ENCODE measurements at places on chromosomes 5 and 9. TPM values are rescaled to one million over a fixed set of nuclear protein-coding genes. Genes with fewer than 3 reads are reported as not detected.

Gene PCDHB7
- not detected for total RNA-seq

DNA sequence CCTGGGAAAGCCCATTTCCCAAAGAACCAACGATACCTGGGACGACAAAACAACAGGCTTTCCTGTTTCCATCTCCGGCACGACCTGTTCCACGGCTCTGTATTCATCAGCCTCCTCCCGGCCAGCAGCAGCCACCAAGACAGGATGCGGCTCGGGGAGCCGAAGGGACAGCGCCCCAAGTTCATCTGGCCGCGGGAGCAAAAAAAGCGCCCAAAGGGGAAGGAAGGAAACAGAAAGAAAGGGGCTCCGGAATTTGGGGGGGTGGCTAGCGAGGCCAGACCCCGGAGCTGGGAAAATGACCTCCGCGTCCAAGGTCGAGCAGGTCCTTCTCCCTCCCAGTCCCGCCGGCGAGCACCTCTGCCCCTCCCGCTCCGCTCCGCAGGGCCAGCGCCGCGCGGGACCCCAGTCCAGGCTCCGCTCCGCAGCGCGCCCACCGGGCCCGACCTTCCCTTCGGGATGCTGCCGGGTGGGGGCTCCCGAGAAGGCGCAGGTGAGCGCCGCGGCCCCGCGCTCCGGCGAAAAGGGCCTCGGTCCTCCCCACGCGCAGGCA is 608 bp downstream of the ELOVL7 start:
- peaks cover 47% of the 10 kb centered on the region for H3K27me3 ChIP-seq
- no peaks in the 10 kb centered on the region for H3K36me3 ChIP-seq
- H3K4me3 ChIP-seq = peak overlapping the region; percentile 72
- H3K27ac ChIP-seq = no peak overlapping the region

- no peak overlapping the region for H3K27ac ChIP-seq
- no peaks in the 10 kb centered on the region for H3K4me1 ChIP-seq
- no peaks in the 10 kb centered on the region for H3K27me3 ChIP-seq
- no peak overlapping the region for H3K4me3 ChIP-seq
Observed at GRCh38 chr9:129391221-129391661, 213.2 kb upstream of the IER5L start.

DNA sequence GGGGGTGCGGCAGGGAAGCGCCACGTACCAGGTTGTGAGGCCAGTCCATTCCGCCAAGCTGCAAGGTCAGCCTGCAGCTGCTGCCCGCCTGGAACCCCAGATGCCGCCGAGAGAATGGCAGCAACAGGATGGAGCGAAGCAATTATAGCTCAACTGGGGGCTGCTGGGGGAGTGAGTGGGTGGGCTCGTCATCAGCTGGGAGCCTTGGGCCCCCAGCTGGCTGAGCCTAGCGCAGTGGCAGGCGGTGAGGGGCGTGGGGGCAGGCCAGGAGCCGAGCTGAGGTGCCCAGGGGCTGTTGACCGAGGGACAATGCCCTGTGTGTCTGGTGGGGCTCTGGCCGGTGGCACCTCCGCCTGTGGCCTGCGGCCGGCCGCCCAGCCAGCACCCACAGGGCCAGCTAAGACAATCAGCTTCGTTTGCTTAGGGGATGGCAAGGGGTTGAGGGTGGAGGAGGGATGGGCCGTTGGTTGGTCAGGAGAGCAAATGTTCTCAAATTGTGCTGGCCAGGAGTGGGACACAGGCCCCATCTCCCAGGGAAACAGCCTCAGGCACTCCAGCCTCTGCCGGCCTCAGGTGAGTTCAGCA is at the start of gene IL17B:
IL17B (minus strand) TSS at position 116 of the 585 bp plus-strand sequence; CDS start at position 49, 67 bp downstream.
- no peaks in the 10 kb centered on the region for H3K27me3 ChIP-seq
- no peaks in the 10 kb centered on the region for H3K36me3 ChIP-seq
- no peak within 1 kb of the TSS for H3K27ac ChIP-seq
- H3K4me3 ChIP-seq = no peak within 1 kb of the TSS
- peaks cover 3% of the 10 kb centered on the region for H3K4me1 ChIP-seq

Gene GABRB2
- not detected for total RNA-seq

DNA sequence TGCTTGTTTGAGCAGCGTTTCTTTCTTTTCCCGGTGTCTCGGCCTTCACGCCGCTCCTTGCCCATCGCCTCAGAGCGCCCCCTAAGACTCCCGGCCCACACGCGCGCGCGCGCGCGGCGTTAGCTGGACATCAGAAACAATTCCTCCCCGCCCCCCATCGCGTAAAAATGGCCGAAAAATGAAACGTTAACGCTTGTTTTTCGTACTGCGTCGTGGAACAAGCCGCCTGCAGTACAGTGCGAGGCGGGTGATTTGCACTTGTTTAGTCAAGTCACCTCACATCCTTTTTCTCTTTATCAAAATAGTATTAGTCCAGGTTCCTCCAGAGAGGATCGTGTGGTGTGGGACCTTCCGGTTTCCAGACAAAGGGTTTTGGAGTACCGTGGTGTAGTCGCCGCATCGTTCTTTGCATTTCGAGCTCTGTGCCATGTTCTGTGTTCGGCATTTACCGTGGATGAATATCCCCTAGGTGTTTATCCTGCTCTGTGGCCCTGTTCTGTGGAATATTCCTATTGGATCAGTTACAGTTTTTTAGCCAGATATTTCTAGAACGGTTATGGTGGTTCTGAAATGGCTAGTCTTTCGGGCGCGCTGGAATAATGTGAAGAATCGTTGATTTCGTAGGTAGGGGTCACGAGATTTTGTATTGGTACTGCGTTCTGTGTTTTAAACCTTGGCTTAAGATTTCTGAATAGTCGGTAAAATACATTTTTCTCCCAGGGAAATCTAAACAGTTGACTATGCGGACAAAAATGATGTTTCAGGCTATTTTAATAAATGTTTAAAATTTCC is 1.0 kb downstream of the MATR3 start:
- peaks cover 19% of the 10 kb centered on the region for H3K36me3 ChIP-seq
- H3K4me3 ChIP-seq = peak overlapping the region; percentile 98
- H3K27ac ChIP-seq = peak overlapping the region; percentile 97

Gene PDCD1LG2
- total RNA-seq = 0.55 TPM

Gene CD180
- not detected for total RNA-seq

DNA sequence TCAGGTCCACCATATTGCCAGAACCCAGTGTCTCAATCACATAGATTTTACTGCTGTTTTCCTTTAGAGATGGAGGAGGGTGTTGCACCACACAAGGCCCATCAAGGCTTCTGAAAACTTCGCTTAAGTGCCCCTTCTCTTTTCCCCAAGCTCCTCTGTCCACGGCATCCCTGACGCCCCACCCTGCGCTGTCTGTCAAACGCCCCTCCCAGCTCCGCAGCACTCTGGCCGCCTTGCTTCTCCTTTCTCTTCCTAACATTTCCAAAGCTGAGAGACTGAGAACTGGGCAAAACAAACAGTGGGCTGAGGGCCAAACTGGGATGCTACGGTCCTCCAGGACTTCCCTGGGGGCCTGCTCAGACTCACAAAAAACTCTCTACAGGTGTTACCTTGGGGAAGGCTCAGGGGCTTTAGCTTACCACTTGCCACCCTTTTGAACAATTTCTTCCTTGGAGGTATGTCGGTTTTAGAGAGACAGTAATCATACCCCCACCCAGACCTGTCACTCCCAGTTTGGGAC is 28.3 kb upstream of the ERGIC1 start:
- H3K4me3 ChIP-seq = no peak overlapping the region
- no peaks in the 10 kb centered on the region for H3K27me3 ChIP-seq
- DNase-seq = no peak
- H3K4me1 ChIP-seq = peaks cover 19% of the 10 kb centered on the region
- H3K36me3 ChIP-seq = no peaks in the 10 kb centered on the region

DNA sequence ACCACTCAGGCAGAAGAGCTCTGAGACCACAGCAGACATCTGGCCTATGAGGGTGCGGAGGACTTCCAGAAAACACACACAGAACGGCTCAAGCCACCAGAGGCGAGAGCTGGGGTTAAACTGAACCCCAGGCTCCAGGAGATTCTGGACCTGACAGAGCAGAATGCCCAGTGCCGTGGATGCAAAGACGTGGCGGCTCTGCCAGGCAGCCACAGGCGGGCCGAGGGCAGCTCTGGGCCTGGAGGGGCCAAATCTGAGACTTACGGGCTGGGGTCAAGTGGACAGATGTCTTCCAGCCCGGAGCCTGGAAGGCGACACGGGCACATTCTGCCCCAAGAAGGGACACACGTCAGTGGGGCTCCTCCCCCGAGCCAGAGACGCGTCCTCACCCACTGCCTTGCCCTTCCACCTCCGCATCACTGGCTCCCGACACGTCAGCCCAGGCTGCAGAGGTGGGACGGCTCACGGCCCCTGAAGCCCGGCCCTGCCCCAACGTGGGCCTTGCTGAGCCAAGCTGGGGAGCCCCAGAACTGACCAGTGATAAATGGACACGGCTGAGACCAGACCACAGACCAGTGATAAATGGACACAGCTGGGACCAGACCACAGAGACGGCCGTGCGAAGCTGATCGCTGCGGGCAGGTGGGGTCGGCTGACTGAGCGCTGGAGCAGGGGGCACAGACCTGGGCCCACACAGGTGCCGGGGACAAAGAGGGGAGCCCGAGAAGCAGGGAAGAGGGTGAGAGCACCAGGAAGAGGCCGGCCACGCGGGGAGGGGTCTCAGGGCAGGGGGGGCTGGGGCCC is 40.9 kb upstream of the NSMF start:
- DNase-seq = no peak
- no peak overlapping the region for H3K27ac ChIP-seq
- no peaks in the 10 kb centered on the region for H3K27me3 ChIP-seq
- peaks cover 3% of the 10 kb centered on the region for H3K4me1 ChIP-seq
- no peak overlapping the region for H3K4me3 ChIP-seq

Gene ENG
- 12.7 TPM for total RNA-seq

DNA sequence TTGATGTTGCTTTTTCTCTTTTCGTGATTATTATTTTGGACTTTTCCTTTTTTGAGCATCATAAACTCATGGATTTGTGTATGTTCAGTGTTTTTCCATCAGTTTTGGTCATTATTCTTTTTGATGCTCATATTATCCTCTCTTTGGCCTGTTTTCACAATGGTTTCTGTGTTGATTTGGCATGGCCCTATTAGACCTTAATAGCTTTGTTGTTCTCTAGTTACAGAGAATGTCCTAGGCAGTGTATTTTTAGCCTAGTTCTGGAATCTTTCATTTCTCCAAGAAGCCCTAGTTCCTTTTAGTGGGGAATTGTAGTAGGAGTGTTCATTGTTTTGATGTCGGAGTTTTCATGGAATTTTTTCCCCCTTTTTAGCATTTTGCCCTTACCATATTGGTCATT is 41.3 kb upstream of the ROPN1L start:
- DNase-seq = no peak
- peaks cover 5% of the 10 kb centered on the region for H3K4me1 ChIP-seq
- no peak overlapping the region for H3K27ac ChIP-seq
- H3K27me3 ChIP-seq = no peaks in the 10 kb centered on the region
- H3K36me3 ChIP-seq = peaks cover 24% of the 10 kb centered on the region
- H3K4me3 ChIP-seq = no peak overlapping the region

Gene SIGMAR1
- 45.6 TPM for total RNA-seq

GRCh38 chr9:134548618-134549017 is 93.0 kb upstream of the COL5A1 start:
- H3K27ac ChIP-seq = no peak overlapping the region
- H3K27me3 ChIP-seq = peaks cover 3% of the 10 kb centered on the region
- peak; percentile 52 for DNase-seq
- H3K4me1 ChIP-seq = no peaks in the 10 kb centered on the region
- no peak overlapping the region for H3K4me3 ChIP-seq
- H3K36me3 ChIP-seq = no peaks in the 10 kb centered on the region

GRCh38 chr5:16453609-16454008 is 12.0 kb downstream of the ZNF622 start:
- peaks cover 51% of the 10 kb centered on the region for H3K36me3 ChIP-seq
- DNase-seq = no peak
- no peak overlapping the region for H3K27ac ChIP-seq
- H3K4me3 ChIP-seq = no peak overlapping the region
- no peaks in the 10 kb centered on the region for H3K27me3 ChIP-seq
- H3K4me1 ChIP-seq = peaks cover 34% of the 10 kb centered on the region

Gene SH3GL2
- not detected for total RNA-seq

DNA sequence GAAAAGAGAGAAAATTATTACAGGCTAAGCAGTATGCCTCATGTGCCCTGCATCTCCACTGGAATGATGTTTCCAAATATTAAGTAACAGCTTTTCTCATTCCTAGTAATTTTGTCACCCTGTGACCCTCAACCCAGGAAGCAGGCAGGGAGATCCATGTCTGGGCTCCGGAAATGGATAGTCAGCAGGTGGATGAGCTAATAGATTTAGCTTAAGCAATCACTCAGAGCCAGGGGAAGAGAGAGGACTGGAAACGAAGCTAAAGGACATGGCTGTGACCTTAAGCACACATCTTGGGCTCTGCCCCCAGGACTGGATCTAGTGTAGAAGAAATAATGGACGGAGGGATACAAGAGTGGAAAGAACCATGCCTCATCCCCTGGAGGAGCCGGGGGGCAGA is 89.5 kb downstream of the ARSB start:
- H3K27me3 ChIP-seq = peaks cover 5% of the 10 kb centered on the region
- no peak overlapping the region for H3K27ac ChIP-seq
- peaks cover 10% of the 10 kb centered on the region for H3K36me3 ChIP-seq
- no peak for DNase-seq

Data from natural killer cell treated with Interleukin-12 subunit alpha and Interleukin-12 subunit beta and Interleukin-15 and Interleukin-18, amount 100 ng/mL, for 72 hours (primary cell).